Neural crest cell (in vitro differentiated cells): ENCODE measurements at places on chromosomes 16 and 17. TPM values are rescaled to one million over a fixed set of nuclear protein-coding genes. Genes with fewer than 3 reads are reported as not detected.

GRCh38 chr17:55175788-55176427 lies 88.9 kb upstream of the HLF start:
- no peaks in the 10 kb centered on the region for H3K27me3 ChIP-seq
- no peaks in the 10 kb centered on the region for H3K4me1 ChIP-seq
- DNase-seq, result no peak
- no peak overlapping the region for H3K27ac ChIP-seq
- no peak overlapping the region for H3K4me3 ChIP-seq

- H3K27ac ChIP-seq, result peak overlapping the region; percentile 53
- H3K27me3 ChIP-seq, result no peaks in the 10 kb centered on the region
- no peaks in the 10 kb centered on the region for H3K36me3 ChIP-seq
Measured at GRCh38 chr17:73691321-73691766, 47.1 kb upstream of the SDK2 start.

DNA sequence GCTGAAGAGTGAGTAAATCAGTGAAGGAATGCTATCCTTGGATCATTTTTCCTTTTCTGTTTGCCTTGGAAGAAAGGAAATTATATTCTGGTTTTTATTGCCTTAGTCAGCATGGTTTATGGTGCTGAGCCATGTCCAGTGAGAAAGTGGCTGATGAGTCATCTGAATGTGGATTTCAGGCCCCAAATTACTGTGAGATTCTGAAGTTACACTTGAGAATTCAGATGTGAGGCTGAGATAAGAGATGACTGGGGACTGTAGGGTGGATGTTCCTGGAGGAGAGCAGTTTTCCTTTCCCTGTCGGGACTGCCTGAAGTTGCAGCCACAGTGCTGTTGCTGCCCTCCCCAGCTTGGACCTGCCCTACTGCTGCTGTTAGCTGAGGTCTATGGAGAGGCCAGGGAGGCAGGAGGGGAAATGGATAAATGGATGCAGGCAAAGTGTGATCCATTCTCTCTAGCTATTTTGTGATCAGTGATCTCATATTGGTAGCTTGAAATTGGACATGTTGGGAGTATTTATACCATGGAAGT lies 4.2 kb upstream of the MAP3K14 start:
- peaks cover 16% of the 10 kb centered on the region for H3K4me1 ChIP-seq
- DNase-seq, result no peak
- H3K27me3 ChIP-seq, result no peaks in the 10 kb centered on the region
- H3K36me3 ChIP-seq, result no peaks in the 10 kb centered on the region

DNA sequence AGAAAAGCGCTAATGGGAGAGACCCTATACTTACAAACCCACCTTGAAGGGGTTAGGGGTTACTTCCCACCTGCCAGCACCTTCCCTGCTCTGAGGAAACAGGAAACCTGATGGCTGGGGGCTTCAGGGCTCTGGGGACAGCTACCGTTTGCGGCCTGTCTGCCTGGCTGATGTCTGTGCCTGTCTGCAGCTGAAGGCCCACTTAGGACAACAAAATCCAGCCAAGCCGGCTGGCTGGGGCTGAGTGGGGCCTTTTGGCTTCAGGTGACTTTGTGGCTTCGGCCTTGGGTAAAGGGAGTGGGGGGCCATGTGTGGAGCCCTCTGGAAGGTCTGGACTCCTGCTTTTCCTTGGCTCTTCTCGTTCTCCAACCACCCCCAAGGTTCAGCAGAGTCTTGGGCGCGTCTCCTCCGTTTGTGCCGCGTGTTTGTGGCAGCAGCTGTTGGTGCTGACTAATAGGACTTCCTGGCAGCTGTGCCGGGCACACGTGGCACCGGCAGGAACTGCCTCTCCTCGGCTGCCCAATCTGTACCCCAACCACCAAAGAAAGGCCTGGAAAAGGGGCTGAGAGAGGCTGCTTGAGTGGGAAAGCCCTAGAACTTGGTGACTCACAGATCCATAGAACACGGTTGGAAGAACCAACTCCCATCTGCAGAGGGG lies 186.7 kb downstream of the MSI2 start:
- no peak overlapping the region for H3K27ac ChIP-seq
- peak overlapping the region; percentile 17 for H3K4me3 ChIP-seq
- H3K36me3 ChIP-seq, result no peaks in the 10 kb centered on the region
- no peak for DNase-seq
- H3K27me3 ChIP-seq, result no peaks in the 10 kb centered on the region

- no peaks in the 10 kb centered on the region for H3K36me3 ChIP-seq
- peaks cover 65% of the 10 kb centered on the region for H3K27me3 ChIP-seq
- DNase-seq, result no peak
- no peak overlapping the region for H3K27ac ChIP-seq
- no peak overlapping the region for H3K4me3 ChIP-seq
- peaks cover 8% of the 10 kb centered on the region for H3K4me1 ChIP-seq
Measured at GRCh38 chr16:86225905-86226371, 284.4 kb upstream of the FOXF1 start.

DNA sequence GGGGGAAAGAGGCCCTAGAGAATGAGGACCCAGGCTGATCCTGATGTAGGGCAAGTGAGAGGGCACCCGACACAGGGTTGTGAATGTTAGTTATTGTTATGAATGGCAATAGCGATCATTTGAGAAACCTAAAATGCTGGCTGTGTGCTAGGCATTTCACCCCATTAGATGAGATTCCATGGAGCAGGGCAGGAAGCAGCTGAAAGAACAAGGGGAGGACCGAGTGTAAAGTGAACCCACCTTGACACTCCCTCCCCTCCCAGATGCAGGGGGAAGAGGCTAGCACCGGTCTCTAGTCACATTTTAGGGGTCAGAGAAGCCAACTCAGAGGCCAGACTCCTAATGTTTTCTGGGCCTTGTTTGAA lies 553 bp upstream of the CORO6 start:
- no peak overlapping the region for H3K27ac ChIP-seq
- DNase-seq, result no peak
- peak overlapping the region; percentile 87 for H3K4me3 ChIP-seq
- no peaks in the 10 kb centered on the region for H3K36me3 ChIP-seq
- peaks cover 55% of the 10 kb centered on the region for H3K27me3 ChIP-seq
- H3K4me1 ChIP-seq, result peaks cover 9% of the 10 kb centered on the region

DNA sequence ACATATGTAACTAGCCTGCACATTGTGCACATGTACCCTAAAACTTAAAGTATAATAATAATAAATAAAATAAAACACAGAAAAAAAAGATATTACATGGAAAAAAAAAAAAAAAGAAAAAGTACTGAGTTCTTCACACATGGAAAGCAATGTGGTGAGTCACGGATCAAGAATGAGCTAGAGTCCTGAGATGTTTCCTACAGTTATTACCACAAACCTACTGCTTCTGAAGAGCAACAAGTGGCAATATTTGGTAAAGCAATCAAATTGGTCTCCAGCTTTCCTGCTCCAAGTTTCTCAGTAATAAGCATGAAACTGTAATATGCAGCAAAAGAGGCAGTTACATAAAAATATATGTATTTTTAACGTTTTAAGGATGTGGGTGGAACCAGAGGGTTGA lies 223.3 kb upstream of the SALL1 start:
- H3K4me3 ChIP-seq, result no peak overlapping the region
- DNase-seq, result no peak
- no peaks in the 10 kb centered on the region for H3K27me3 ChIP-seq
- H3K4me1 ChIP-seq, result no peaks in the 10 kb centered on the region

DNA sequence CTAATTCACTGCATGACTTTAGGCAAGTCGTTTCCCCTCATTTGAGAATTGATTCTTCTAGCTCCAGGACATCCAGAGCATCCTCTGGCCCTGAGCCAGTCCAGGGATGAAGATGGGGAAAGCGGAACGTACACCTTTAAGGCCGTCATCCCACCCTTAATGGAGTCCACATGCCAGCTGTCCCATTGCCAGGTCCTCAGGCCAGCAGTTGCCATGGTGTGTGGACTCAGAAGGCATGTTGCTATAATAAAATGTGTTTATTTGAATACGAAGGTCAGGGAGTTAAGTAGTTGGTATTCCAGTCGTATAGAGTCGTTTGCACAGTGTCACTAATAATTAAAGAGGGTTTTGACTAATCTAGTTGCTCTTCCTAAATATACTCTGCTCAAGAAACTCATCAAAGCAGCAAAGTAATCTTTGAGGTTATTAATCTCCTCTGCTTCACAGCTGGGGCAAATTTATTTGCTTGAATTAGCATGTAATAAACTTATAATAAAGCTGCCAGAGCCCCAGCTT lies 30.4 kb downstream of the CCDC182 start:
- H3K4me1 ChIP-seq, result no peaks in the 10 kb centered on the region
- DNase-seq, result no peak
- H3K36me3 ChIP-seq, result peaks cover 3% of the 10 kb centered on the region
- no peaks in the 10 kb centered on the region for H3K27me3 ChIP-seq

GRCh38 chr17:45022655-45023339 lies 28.6 kb downstream of the DCAKD start:
- H3K27me3 ChIP-seq, result peaks cover 38% of the 10 kb centered on the region
- H3K4me3 ChIP-seq, result peak overlapping the region; percentile 57
- H3K4me1 ChIP-seq, result peaks cover 28% of the 10 kb centered on the region
- peaks cover 8% of the 10 kb centered on the region for H3K36me3 ChIP-seq
- no peak for DNase-seq

- no peaks in the 10 kb centered on the region for H3K36me3 ChIP-seq
- H3K27me3 ChIP-seq, result peaks cover 46% of the 10 kb centered on the region
- H3K4me3 ChIP-seq, result no peak overlapping the region
- H3K4me1 ChIP-seq, result peaks cover 19% of the 10 kb centered on the region
- H3K27ac ChIP-seq, result no peak overlapping the region
- DNase-seq, result no peak
Measured at GRCh38 chr17:63500543-63501390, 22.4 kb upstream of the KCNH6 start.

- H3K27ac ChIP-seq, result no peak overlapping the region
- no peak for DNase-seq
- H3K4me3 ChIP-seq, result no peak overlapping the region
- peaks cover 31% of the 10 kb centered on the region for H3K4me1 ChIP-seq
- H3K36me3 ChIP-seq, result no peaks in the 10 kb centered on the region
Measured at GRCh38 chr16:54363766-54364165, 77.2 kb upstream of the IRX3 start.

DNA sequence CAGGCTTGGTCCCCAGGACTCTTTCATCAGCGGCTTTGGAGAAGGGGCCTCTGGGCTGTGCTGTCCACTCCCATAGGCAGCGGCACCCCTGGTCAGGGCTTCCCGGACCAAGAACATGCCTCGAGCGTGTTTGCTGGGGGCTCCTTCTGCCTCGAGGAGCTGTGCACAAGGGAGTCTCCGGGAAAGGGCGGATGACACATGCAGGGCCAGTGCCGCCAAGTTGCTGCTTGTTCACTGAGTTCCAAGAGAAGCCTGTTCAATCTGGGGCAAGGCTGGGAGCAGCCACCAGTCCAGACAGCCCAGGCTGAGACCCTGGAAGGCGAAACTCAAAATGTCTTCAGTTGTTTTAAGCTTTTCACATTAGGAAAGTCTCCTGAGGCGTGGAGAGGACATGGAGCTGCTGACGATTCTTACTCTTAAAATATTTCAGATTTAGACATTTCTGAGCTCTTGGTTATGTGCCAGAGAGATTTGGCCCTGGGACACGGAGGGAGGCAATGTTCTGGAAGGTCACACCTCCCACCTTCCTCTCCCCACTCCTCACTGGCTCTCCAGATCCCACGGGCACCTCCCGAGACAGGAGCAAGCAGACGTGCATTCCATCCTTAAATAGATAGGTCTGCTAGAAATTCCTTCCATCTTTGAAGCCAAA lies 84.5 kb upstream of the ZNF469 start:
- H3K27me3 ChIP-seq, result no peaks in the 10 kb centered on the region
- H3K27ac ChIP-seq, result peak overlapping the region; percentile 43
- H3K36me3 ChIP-seq, result no peaks in the 10 kb centered on the region
- H3K4me1 ChIP-seq, result peaks cover 3% of the 10 kb centered on the region
- H3K4me3 ChIP-seq, result no peak overlapping the region

GRCh38 chr16:49833796-49834530 lies 21.9 kb downstream of the ZNF423 start:
- peak overlapping the region; percentile 83 for H3K27ac ChIP-seq
- H3K36me3 ChIP-seq, result peaks cover 9% of the 10 kb centered on the region
- H3K27me3 ChIP-seq, result no peaks in the 10 kb centered on the region
- H3K4me3 ChIP-seq, result peak overlapping the region; percentile 68

DNA sequence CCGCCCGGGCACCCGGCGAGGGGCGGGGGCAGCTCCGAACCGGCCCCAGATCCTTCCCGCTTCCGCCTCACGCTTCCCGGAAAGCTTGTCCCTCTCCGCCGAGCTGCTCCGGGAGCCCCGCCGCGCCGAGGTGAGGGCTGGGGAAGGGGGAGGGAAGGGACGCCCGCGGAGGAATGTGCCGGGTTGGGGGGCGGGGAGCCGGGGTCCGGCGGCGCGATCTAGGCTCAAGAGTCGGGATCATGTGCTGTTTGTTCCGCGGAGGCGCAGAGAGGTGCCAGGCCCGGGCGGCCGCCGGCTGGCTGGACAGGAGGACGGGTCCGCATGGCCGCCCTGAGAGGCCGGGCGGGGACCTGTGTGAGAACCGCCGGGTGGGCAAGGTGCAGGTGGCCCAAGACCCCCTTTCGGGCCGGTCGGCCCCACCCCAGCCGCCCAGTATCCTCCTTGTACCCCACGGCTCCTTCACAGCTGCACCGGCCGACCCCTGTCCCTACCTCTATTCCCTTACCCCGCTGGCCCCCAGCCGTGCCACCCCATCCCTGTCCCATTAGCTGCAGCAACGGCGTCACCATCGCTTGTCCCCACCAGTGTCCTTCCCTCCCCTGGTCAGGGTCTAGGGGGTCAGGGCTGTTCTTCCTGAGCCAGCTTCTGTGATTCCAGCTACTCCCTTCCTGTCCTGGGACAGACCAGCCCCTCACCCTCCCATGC lies 429 bp downstream of the KIF1C start:
- H3K36me3 ChIP-seq, result peaks cover 5% of the 10 kb centered on the region
- DNase-seq, result peak; percentile 47
- H3K27me3 ChIP-seq, result peaks cover 7% of the 10 kb centered on the region
- H3K4me1 ChIP-seq, result peaks cover 15% of the 10 kb centered on the region

DNA sequence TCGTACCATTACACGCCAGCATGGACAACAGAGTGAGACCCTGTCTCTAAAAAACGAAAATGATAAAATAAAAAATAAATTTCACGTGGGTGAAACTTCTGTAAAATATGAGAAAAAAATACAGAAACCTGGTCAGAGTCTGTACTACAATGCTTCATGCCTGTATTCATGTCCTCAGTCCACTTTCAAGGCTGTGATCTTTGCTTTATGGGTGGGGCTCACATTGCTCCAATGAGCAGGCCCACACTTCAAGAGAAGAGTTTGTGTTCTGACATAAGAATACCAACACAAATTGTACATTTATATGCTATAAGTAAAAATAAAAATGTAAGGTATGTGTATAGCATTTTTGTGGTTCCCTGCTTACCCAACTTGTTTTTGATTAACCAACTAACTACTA lies 32.2 kb upstream of the ABCA3 start:
- H3K4me3 ChIP-seq, result no peak overlapping the region
- H3K36me3 ChIP-seq, result no peaks in the 10 kb centered on the region
- H3K27ac ChIP-seq, result no peak overlapping the region
- no peak for DNase-seq
- H3K27me3 ChIP-seq, result peaks cover 52% of the 10 kb centered on the region

Gene KSR1
- total RNA-seq, result 27.8 and 28.0 TPM in 2 replicates

Gene NLGN2
- total RNA-seq, result 104 and 106 TPM in 2 replicates

Gene IL34
- 0.16 and 0.47 TPM in 2 replicates for total RNA-seq

Gene TMEM235
- total RNA-seq, result not detected in 2 replicates

Gene ODAD4
- total RNA-seq, result 4.2 and 4.8 TPM in 2 replicates

Gene KRT15
- total RNA-seq, result not detected in 2 replicates
